ENCODE measurements at places on chromosomes 7 and 10.

GRCh38 chr10:61480208-61480607 lies 27.0 kb upstream of the TMEM26 start:
- DNase-seq: no peak

- no peak for DNase-seq
These were observed 84.0 kb downstream of the UBE3C start for GRCh38 chr7:157222687-157223086.

GRCh38 chr7:23184709-23185359 lies 3.0 kb downstream of the NUP42 start:
- DNase-seq: peak; percentile 9

DNA sequence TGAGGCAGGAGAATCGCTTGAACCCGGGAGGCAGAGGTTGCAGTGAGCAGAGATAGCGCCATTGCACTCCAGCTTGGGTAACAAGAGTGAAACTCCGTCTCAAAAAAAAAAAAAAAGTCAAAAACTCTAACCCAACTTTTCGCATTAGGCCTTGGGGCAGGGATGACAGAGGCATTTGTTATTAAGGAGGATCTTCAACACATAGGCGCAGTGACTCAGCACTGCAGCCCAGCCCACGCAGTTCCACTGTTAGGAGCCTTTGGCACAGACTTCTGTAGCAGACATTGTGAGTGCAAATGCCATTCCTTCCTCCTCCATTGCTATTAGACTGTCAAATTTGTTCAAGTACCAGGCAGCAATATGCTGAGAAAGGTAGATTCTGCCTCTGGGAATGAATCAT lies 43.1 kb upstream of the KLHL7 start:
- no peak for DNase-seq

DNA sequence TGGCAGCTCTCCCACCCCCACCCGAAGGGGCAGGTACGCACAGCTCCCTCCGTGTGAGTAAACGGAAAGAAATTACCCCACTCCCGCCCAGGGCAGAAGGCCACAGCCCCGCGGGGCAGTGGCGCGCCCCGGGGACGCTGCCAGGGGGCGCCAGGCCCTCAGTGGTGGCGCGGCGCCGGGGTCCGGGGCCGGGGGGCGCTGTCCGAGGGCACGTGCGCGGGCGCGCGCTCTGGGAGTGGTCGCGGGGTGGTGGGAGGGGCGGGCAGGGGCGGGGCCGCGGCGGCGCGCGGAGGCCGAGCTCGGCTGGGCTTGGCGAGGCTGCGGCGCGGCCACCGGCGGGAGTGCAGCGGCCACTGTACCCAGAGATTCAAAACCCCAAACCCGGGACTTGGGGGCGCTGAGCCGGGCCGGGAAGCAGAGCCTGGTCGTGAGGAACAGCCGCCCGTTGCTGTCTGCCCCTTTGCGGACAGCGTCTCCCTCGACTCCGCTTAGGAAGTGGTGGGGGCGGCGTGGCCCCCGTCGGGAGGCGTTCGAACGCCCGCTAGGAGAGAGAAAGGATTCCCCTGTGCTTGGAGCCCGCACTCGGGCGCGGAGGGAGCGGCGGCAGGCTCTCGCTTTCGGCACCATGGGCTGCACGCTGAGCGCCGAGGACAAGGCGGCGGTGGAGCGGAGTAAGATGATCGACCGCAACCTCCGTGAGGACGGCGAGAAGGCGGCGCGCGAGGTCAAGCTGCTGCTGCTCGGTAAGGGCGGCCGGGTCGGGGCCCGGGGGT lies at the start of gene GNAI1:
Gene GNAI1 (plus strand): TSS at position 296 of the 773 bp plus-strand sequence. CDS start 330 bp downstream, at position 626.
- peak; percentile 50 for DNase-seq

DNA sequence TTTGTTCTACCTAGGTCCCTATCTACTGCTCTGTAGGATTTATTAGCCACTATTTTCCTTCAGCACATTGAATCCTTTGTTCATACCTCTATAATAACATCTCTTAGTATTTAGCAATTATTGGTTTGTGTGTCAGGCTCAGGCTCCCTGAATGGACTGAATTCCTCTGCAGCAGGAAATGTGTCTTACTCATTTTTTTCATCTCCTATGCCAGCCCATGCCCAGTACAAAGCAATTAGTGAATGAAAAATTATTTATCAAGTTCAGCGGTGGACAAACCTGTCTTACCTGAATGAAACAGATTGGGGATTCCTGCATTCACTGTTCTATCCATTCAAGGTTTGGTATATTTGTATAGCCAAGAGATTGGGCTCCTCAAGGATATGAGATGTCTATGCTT lies 53.7 kb downstream of the C1GALT1 start:
- DNase-seq: no peak
